ENCODE measurements at places on chromosomes 1 and 21.

DNA sequence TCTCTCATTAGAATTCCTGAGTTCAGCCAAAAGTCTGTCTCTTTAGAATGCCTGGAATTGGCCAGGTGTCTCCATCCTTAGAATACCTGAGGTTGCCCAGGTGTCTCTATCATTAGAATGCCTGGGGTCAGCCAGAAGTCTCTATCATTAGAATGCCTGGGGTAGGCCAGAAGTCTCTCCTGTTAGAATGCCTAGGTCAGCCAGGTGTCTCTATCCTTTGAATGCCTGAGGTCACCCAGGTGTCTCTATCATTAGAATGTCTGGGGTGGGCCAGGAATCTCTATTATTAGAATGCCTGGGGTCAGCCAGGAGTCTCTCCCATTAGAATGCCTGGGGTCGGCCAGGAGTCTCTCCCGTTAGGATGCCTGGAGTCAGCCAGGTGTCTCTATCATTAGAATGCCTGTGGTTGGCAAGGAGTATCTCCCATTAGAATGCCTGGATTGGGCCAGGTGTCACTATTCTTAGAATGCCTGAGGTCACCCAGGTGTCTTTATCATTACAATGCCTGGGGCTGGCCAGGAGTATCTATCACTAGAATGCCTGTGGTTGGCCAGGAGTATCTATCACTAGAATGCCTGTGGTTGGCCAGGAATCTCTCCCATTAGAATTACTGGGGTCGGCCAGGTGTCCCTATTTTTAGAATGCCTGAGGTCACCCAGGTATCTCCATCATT is 43.0 kb downstream of the RNF187 start:
- DNase-seq = no peak

GRCh38 chr1:226405411-226405988 is 2.4 kb downstream of the PARP1 start:
- DNase-seq = peak; percentile 55

- no peak for DNase-seq
Measured at GRCh38 chr1:56137521-56138505, 441.6 kb downstream of the PLPP3 start.

DNA sequence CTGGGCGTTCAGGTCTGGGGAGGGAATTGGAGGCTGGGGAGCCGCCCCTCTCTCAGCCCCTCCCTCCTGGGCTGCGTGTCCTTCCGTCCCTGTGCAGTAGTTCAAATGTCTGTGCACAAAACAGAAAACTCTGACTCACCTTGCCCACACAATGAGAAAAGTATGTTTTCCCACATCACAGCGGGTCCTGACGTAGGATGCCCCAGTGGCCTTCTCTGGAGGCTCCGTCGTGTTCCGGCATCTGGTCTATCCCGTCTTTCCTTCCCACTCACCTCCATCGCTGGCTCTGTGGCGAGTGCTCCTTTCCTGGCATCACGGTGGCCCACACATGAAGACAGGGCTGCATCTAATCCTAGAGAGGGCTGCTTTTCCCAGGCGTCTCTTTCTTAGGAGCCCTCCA is 224.0 kb downstream of the KAZN start:
- DNase-seq = no peak

DNA sequence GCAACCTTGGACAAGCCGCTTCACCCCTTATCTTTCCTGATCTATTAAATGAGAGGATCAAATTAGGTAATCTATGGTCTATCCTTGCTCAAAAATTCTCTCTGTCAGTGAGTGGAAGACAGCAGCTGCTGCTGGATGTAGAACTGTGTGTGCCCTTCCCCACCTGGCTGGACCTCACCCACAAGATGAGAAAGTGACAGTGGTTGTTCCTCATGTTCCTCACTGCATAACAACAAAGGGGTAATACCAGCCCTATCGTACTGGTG is 16.9 kb downstream of the SSR2 start:
- DNase-seq = no peak

DNA sequence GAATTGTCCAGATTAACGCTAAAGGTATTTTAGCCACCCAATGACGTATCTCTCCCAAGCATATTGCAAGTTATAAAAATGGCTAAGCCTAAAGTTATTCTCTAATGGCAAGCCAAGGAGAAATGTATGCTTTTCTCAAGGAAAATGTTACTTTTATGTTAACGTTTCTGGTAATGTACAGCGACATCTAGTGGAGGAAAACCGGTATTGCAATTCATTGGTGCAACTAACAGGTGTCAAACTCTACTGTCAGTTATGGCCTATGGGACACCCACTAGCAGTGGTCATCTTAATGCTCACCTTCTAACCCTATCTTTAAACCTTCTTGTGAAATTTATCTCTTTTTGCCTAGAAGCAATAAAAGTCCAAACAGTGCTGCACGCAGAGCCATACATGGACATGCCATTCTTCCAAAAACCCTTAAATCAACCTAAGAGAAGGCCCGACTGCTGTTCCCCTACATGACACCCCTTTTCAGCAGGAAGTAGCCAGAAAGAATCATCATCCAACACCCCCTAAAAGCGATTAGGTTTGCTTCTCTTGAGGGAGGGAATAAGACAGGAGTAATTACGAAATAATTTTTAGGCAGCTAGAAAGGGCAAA is 68.7 kb upstream of the LRIF1 start:
- peak; percentile 54 for DNase-seq

DNA sequence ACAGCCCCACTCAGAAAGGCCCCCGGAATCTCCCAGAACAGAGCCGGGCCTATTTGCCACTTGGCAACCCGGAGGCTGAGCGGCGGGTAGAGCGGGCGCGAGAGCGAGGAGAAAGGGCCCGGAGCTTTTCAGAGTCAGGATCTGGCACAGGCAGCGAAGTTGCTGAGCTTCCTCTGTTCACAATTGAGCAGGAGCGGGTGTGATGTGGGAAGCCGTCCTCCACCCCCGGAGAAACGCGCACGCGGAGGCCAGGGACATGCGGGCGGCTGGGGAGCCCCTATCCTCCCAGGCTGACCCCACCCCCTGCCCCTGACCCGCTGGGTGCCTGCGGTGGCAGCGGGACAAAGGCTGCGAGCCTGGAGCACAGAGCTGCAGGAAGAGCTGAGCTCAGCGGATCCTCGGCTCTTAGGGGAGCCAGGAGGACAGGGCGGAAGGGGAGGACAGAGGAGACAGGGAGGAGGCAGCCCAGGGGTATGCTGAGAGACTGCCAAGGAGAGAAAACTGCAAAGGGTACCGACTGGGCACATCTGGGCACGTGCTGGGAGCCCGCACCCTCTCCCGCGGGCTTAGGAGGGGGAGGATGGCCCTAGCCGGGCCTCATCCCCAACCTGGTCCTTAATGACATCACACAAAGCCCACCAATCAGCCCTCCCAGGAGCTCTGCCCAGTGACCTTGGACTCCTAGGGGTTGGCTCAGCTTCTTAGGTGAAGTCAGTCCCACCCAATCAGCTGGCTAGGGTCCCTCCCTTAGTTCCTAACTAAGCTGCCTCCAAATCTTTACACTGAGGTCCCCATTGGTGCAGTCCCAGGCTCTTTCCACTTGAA is 9.3 kb downstream of the KIF21B start:
- no peak for DNase-seq

- DNase-seq = no peak
Measured at GRCh38 chr1:221230605-221231004, 351.4 kb downstream of the HLX start.

GRCh38 chr21:43993420-43993934 is 18.6 kb upstream of the TRAPPC10 start:
- no peak for DNase-seq

- DNase-seq = no peak
Measured at GRCh38 chr1:44846985-44847384, 3.9 kb upstream of the PTCH2 start.

- DNase-seq = no peak
Measured at GRCh38 chr1:2224170-2224584, 3.9 kb upstream of the SKI start.

GRCh38 chr1:39160703-39161102 is 43.8 kb upstream of the MACF1 start:
- DNase-seq = no peak

GRCh38 chr1:165355977-165356811 is at the start of gene LMX1A:
LMX1A (minus strand) TSS chr1:165356715; CDS start chr1:165355559, 1,156 bp downstream.
- no peak for DNase-seq

DNA sequence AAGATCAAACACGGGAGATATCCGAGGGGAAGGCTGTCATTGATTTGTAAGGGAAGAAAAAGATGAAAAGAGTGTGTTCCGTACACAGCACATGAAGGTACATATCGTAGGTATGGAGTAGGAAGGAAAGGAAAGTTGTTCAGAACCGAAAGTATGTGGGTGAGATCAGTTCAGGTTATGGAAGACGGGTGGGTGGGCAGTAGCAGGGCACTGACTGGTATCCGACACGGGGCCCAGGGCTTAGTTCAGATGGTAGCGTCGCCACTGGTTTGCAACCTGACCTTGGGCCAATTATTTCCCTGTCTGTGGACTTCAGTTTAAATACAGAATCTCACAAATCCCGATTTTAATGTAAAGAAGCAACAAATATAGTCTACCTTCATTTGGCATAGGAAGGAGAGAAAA is 27.8 kb upstream of the A3GALT2 start:
- DNase-seq = peak; percentile 35

GRCh38 chr1:181397845-181398244 is 85.5 kb upstream of the CACNA1E start:
- no peak for DNase-seq

- DNase-seq = no peak
Measured at GRCh38 chr1:81254560-81254959, 546.2 kb upstream of the ADGRL2 start.

DNA sequence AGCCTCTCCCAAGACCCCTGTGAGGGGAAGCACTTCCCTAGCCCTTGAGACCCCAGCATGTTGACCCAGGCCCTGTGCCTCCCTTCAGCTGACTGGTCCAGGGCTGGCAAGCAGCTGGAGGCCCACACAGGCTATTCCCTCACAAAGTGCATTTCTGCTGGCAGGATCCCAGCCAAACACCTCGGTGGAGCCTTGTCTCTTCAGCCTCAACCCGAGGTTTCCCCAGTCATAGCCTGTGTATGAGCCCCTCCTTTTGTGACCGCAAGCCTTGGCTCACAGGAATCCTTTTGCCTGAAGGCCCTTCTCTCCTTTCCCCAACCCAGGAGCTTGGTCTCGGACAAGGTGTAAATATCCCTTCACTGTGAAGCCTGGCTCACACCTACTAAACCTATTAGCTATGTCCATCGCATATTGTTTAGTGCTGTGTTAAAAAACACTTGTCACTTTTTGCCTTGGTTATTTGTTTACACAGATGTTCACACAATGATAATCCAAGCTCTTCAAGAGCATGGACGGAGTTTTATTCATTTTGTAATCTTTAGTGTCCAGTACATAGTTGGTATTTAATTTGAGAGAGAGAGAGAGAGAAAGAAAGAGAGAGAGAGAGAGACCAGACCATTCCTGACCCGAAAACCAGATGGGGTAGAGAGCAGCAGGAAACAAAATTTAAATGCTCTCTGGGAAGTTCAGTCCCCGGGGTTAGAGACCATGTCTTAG is 8.5 kb upstream of the CD247 start:
- DNase-seq = no peak

DNA sequence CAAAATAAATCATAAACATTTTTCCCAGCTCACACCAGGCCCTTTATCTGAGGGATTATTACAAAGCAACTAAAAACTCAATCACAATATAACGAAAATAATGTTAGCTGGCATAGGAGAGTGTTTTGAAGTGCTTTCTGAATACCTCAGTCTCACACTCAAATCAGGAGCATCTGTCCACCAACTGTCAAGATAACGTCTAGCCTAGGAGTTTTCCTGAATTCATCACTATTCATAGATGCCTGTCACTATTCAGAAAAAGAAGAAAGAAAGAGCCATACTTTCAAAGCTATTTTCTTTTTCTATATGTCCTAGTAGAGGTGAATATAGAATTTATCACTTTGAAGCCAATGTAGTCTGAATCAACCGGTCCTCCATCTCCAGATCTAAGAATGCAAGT is 127.0 kb downstream of the AKT3 start:
- no peak for DNase-seq

- DNase-seq = peak; percentile 36
Measured at GRCh38 chr1:59506952-59507351, 210.1 kb downstream of the FGGY start.

DNA sequence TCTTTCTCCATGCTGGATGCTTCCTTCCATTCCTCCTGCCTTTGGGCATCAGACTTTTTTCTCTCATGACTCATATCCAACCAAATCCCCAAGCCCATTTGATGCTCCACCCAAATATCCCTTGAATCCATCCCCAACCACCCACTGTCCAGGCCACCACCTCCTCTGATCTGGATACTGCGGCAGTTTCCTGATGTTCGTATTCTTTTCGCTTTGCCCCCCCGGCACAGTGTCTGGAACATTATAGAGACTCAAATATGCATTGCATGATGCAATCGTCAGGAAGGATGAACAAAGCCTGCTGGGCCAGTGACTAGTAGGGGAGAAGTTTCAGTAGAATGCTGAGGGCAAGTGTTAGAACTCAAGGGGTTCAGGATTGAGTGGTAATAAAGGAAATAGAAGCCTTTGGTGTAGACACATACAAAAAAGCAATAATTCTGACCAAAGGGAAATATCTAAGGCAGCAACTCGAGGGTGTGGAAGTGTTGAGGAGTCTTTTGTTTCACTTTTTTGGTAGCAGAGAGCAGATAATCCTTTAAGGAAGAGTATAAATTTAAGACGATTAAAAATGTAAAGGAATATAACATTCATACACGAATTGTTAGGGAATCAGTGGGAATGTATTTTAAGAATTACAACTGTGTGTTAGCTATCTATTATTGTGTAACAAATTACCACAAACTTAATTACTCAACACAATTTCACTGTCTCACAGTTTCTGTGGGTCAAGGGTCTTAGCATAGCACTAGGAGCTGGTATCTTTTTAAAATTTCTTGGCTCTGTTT is 7.5 kb downstream of the S100A11 start:
- no peak for DNase-seq

All from germinal center (tissue), 1 donor.